ENCODE measurements at places on chromosomes 1 and 21. TPM values are rescaled to one million over a fixed set of nuclear protein-coding genes. Genes with fewer than 3 reads are reported as not detected.

The MCOLN3 gene
- 6.2 TPM for total RNA-seq

The ST6GALNAC5 gene
- total RNA-seq, result not detected

The PADI3 gene
- total RNA-seq, result 6.8 TPM

The CLIC4 gene
- total RNA-seq, result 169 TPM
